ENCODE measurements at places on chromosomes 12 and 14.

DNA sequence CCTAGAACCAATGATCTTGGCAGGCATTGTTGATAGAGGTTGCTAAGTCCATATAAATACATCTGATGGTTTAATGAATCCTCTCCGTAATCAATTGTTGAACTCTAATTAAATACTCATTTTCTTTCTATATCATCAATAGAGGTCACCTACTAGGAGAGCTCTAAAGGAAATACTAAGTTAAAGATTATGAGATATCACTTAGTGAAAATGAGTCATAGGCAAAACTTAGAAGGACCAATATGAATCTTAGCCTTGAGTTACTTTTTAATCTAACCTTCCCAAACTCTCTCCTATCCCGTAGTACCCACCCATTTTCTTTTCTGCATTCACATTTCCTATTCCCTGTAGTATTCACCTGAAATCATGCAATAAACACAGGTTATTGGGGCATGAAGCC, 50.2 kb downstream of the MBIP start:
- DNase-seq, result no peak

DNA sequence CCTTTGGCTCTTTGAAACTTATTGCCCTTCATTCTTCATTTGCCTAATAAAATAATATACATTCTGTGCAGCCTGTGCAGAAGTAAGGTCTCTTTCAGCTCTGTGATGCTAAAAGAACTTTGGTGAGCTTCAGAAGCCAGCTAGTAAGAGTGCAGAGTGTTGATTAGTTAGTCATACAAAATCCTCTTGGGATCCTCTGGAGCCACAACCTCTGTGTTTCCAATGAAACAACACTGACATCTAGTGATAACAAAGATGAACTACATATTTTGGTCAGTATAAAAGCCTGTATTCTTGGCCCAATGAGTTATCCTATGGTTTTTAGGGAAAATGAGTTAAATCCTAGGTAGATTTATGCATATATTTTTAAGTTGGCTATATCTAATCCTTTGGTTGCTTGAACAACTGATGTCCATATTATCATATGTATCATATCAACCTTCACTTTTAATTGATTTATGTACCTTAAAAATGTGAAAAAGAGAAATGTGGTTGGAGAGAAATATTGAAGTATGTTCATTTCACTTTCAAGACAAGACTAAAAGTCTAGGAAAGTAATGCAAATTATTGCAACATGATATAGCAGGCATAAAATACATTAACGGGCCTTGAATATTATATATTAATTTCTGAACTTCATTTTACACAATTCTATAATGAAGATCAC, 158.4 kb downstream of the KLHL28 start:
- no peak for DNase-seq

DNA sequence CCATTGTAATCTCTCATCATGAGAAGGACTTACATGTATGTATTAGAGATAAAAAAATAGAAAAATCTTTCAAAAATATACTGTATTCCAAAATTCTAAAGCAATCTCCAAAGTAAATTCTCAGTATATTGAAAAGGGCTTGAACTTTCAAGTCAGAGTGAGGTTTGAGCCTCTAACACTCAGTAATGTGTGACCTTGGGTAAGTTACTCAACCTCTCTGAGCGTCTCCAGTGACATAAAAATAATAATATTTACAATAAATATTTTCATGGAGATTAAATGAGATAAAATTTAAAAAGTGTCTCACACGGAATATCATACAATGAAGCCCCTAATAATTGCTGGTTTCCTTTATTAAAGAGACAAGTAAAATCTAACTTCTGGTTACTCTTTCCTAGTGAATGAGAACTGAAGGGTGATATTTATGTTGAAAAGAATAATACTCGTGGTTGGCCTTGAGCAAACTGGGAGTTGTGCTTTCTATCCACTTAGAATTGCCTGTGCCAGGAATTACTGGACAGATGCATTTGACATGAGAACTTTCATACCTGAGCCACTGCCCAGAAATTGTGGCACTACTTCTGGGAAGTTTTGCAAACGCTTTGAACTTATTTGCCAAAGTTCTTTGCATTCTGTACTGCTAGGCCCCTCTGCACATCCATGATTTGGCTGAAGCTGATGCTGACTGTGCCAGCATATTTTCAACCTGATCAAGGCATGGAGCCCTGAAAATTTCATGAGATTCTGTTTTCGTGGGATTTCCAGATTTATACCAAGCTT, 933.7 kb downstream of the GALC start:
- DNase-seq, result no peak

DNA sequence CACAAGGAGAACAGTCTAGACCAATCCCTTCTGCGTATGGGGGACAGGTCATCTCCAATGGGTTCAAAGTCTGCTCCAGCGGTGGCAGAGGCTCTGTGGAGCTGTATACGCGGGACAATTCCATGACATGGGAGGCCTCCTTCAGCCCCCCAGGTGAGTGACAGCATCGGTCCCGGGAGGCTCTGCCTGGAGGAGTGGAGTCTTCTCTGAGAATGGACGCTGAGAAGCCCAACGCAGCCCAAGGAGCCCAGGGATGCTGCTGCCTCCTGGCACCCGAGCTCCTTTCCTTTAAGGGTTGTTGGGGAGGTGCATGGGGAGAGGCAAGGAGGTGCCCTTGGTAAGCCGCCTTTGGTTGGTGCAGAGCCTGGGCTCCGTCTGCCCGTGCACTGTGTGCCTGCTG, 28.2 kb downstream of the ADGRD1 start:
- no peak for DNase-seq

GRCh38 chr14:98888927-98889835, 382.8 kb downstream of the BCL11B start:
- no peak for DNase-seq
